ENCODE measurements at places on chromosomes 2 and 18.

- ATAC-seq = no peak
Measured at GRCh38 chr2:3301001-3301400, 76.6 kb downstream of the EIPR1 start.

DNA sequence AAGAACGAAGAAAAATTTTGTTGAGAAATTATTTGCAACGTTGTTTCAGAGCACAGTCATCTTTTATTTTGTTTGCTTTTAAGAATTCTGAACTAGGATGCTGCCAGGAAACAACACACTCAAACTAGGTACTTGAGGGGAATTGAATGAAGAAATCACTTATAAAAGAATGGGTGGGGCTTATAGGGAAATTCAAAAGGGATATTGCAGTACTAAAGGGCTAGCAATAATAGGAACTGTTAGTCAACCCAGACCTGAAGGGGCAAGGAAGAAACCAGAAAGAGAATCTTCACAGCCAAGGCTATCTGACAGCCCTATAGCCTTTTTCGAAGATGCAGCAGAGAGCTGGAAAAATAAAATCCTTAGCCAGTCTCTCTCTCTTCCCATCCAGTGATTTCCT is 179.3 kb downstream of the RPRM start:
- ATAC-seq = no peak

DNA sequence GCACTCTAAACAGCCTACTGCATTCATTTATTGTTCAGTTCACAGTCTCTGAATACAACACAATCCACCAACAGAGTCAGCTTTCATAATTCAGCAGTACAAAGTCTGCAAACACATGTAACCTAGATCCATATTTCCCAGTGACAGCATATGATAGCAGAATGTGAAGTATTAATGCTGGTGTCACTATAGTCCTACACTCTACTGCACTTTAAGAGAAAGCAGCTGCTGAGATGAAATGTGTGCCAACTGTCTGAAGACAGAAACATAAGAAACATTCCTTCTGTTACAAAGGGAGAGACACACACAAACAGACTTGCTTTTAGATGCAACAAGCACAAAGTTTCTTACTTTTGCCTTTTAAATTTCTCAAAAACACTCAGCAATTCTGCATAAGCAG is 441.8 kb downstream of the ZEB2 start:
- peak; percentile 86 for ATAC-seq

DNA sequence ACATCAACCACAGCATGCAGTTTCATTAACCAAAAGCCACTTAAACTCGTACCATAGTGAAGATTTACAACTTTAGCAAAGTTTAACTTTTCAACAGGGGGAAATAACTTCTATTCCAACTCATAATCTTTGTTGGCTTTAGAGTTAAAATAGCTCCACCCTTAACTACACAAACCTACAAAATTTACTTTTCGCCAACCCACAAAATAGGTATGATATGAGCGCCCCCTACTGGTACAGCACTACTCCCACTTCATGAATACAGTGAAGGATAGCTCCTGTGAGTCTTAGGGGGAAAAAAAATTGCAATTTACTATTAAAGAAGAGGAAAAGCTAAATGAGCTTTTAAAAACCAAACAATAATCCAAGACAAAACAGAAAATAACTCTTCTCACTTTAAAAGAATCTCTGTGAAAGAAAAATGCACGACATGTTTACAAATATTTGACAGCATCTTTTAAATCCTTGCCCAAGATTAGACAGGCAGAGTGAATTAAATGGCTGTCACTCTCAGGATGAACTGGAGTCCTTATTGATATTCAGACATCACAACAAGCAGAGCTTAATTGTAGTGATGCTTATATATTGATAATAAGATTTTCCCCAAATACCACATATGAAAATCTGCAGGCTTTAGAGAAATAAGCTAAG is 32.2 kb downstream of the TMEFF2 start:
- ATAC-seq = peak; percentile 95

DNA sequence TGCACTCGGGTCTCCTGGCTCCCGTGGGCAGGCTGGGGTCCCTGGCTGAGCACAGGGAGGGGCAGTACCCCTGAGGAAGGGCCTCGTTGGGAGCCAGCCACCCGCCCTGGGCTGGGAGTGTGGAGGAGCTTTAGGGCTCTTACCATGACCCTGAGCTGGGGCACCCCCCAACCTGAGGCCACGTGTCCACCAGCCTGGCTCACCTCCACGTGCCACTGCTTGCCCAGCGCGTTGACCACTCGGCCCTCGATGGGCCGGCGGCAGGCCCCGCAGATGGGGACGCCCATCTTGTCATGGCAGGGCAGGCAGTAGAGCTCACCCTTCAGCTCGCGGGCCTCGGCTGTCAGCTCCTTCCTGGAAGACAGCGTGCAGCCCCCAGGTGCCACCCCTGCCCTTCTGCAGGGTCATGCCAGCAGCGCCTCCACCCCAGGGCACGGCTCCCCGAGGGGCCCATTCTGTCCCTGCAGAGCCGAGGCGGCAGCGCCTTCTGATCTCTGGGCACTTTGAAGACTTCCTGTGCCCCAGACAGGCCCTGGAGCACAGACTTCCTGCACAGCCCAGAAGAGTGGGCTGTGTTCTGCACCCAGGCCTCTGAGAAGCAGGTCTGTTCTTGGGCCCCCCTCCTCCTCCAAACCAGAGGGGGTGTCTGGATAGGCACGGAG is 4.0 kb upstream of the GPR17 start:
- no peak for ATAC-seq

GRCh38 chr18:70195014-70195614 is 10.4 kb downstream of the RTTN start:
- ATAC-seq = no peak

GRCh38 chr18:59993560-59993959 is 93.8 kb downstream of the PMAIP1 start:
- no peak for ATAC-seq

DNA sequence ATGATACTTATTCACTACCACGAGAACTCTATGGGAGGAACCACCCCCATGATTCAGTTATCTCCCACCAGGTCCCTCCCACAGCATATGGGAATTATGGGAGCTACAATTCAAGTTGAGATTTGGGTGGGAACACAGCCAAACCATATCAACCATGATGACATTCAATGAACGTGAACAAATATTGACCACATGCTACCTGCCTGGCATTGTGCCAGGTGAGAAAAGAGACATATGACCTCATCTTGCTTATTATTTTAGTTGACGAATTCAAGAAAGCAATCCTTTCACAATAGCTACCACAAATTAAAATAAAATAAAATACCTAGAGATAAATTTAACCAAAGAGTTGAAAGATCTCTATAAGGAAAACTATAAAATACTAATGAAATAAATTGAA is 286.5 kb upstream of the CRIM1 start:
- ATAC-seq = no peak

GRCh38 chr18:78319961-78320360 is 659.7 kb upstream of the SALL3 start:
- no peak for ATAC-seq

DNA sequence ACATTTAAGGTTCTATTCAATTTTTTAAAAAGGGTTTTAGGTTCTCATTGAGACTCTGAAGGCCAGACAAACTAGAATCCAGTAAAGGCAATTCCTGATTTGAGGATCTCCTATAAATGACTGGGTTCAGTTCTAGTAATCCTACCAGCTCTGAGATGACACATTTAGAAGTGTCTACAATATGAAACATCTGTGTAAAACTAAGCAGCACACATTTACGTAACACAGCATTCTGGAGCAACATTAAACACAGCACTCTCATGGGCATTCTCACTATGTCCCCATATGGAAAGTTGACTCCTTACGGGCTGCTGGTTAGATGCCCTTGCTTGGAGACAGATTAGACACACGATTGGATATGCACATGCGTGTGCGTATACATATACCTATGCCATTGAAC is 114.4 kb downstream of the ZNF385B start:
- ATAC-seq = no peak

DNA sequence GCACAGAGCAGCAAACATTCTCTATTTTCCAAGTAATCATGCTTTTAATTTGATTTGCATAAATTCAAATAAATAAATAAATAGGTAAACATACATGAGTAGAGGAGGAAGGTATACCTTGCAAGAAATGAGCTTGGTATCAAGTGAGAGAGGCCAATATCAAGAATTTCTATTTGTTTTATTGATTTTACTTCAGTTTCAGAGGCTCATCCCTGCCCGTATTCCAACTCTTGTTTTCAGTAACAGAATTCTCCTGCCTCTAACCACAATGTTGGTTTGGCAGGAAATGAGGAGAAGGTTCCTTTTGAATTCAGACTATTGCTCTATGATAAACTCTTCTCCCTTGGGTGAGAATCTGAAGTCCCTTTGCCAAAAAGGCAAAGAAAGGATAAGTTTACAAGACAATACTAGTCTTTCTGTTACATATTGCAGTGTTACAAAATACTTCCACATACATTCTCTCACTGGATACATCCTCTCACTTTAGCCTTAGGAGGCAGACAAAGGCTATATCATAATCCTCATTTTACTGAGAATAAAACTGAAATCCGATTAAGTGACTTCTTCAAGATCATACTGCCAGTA is 68.3 kb upstream of the ZNF397 start:
- ATAC-seq = no peak

- ATAC-seq = peak; percentile 85
Measured at GRCh38 chr18:9827793-9828505, 57.8 kb upstream of the TXNDC2 start.

DNA sequence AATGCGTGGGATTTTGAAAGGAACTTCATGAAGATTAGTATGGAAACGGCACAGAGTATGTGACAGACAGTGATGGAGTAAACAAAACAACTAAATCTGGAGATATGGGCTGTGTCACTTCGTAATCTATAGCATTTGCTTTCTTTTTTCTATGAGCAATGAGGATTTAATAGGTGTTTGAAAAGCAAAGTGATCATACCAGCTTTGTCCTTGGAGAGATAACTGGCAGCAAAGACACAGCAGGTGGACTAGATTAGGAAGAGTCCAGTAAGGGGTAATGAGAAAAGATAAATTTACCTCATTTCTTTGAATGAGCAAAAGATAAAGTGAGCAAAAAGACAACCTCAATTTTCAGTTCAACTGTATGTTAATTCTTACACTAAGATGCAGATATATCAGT is 199.0 kb downstream of the LRP1B start:
- no peak for ATAC-seq

DNA sequence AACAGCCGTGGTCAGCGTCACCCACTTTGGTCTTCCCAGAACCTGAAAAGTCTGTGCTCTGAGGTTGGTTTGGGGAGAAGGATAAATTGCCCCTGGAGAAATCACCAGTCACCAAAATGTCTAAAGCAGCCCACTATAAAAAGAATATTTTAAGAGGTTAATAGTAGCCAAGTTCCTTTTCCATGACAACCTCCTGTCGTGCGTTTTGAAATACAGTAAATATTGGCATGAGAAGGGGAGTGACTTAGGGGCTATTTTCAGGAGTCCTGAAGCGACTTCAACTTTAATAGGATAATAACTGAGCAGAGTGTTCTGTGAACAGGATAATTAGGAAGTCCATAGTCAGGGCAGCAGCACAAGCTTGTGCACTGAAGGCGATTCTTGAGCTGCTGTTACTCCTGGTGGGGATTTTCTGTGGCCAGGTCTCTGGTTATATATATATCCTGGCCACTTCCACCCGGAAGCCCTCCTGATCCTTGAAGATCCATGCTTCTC is 49.3 kb downstream of the RNF144A start:
- no peak for ATAC-seq

- no peak for ATAC-seq
Measured at GRCh38 chr2:235839974-235840373, 328.2 kb downstream of the GBX2 start.

- ATAC-seq = no peak
Measured at GRCh38 chr2:25929789-25930473, 51.6 kb upstream of the ASXL2 start.

- ATAC-seq = peak; percentile 38
Measured at GRCh38 chr2:160491911-160492371, 1.7 kb downstream of the RBMS1 start.

- ATAC-seq = no peak
Measured at GRCh38 chr18:22221350-22221749, 52.0 kb downstream of the GATA6 start.

- no peak for ATAC-seq
Measured at GRCh38 chr2:119142824-119143223, 15.7 kb downstream of the C1QL2 start.

DNA sequence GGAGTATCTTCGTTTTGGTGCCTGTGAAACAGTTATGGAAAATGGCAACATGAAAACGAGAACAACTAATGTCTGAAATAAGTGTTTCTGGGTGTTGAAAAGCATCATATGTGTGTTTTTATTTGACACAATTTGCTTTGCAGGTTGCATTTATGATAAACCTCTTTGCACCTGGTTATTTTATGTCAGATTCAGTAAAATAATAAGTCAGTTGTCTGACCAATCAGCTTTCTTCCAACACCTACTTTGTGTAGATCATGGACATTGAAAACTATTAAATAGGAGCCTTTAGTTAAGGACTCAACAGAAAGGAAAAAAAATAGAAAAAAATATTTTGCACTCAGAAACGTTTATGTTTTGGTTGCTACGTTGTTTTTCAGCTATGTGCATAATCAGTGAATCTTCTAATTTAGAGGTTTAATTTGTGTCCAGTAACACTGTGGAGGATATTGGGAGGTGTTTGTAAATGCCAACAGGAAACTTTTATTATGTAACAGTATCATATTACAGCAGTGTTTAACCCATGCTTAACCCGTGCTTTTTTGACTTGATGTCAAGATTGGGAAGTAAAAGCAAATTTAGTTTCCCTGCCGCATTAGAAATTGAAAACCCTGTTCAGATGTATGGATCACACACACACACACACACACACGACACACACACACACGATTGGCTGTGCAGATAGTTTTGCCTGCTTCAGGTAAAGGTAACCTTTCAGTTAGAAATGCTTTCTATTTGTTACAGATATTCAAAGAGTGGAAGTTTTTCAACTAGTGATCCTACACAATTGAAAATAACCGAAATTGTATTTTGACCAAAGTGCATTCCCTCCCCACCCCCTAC is 2.6 kb downstream of the PKP4 start:
- no peak for ATAC-seq

DNA sequence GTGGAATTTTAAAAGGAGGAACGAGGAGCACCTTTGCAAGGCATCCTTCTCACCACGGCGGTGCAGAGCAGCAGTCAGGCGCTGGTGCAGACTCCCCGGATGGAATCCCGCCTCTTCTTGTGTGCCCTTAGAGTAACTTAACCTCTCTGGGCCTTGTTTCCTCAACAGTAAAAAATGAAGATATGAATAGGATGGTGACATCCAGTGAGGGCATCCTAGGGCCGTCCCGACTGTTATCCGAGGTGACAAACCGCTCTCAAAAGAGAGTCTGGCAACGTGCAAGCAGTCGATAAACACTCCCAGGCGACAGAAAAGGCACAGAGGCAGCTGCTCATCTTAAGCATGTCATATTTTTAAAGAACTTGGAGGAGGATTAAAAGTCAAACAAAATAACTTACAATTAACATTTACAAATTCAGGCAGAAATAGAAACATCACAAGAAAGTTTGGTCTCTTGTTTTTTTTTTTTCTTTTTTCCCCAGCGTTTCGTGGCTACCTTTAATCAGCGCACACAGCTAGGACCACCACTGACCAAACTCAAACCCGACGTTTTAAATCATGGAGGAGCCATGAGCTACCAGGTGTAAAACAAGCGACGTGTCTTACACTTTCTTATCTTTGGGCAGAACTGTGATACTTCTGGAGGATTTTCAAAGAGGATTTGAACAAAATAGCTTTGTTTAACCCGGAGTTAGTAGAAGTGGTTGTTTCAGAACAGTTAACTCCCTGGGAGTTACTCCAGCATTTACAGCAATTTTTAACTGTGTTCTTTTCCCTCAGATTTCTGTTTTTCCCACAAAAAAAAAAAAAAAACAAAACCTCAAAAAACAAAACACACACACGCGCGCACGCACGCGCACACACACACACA is 2.1 kb downstream of the MBP start:
- no peak for ATAC-seq

- no peak for ATAC-seq
Measured at GRCh38 chr2:215479121-215479520, 43.3 kb upstream of the FN1 start.

- no peak for ATAC-seq
Measured at GRCh38 chr2:44285174-44285573, 9.9 kb downstream of the SLC3A1 start.

All from SK-N-SH treated with all-trans-retinoic acid at 6 μM for 48 hours (cell line).